NCI-H187 (cell line): ENCODE measurements at places on chromosomes 11 and 22.

- DNase-seq: no peak
Measured at GRCh38 chr11:112166562-112166961, 610 bp upstream of the TEX12 start.

GRCh38 chr11:33949252-33949913 lies 57.5 kb upstream of the LMO2 start:
- no peak for DNase-seq

- peak; percentile 65 for DNase-seq
Measured at GRCh38 chr11:26331911-26332571, at the start of gene ANO3. TSS of gene ANO3 (plus strand) at chr11:26332130. CDS start at chr11:26332276, 146 bp downstream.

- DNase-seq: no peak
Measured at GRCh38 chr11:86941077-86941870, 13.9 kb downstream of the FZD4 start.

DNA sequence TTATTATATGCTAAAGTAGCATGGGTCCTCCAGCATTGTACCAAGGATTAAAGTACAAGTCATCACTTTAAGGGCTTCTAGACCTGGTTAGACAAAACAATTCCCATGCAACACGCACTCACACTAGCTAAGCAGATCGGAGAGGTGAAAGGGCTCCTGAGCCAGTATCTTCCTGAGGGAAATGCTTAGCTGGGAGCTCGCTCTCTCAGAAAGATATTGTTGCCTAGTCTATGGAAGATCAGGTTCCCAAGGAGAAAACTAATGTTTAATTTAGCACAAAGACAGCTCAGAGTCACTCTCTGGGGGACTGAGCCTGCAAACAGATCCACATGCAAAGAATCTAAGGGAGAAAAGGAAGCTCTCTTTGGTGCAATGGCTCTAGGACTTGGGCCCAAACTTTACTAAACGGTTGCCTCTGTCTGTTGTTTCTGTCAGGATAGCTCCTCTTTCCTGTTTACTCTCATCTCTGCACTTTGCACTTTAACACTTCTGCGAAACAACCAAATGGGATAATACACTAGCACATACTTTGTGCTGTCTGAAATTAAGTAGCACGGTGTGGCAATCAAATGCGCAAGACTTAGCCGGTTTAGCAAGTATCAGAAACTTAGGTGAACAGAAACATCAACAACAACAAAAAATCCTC lies 10.7 kb downstream of the MAML2 start:
- no peak for DNase-seq

DNA sequence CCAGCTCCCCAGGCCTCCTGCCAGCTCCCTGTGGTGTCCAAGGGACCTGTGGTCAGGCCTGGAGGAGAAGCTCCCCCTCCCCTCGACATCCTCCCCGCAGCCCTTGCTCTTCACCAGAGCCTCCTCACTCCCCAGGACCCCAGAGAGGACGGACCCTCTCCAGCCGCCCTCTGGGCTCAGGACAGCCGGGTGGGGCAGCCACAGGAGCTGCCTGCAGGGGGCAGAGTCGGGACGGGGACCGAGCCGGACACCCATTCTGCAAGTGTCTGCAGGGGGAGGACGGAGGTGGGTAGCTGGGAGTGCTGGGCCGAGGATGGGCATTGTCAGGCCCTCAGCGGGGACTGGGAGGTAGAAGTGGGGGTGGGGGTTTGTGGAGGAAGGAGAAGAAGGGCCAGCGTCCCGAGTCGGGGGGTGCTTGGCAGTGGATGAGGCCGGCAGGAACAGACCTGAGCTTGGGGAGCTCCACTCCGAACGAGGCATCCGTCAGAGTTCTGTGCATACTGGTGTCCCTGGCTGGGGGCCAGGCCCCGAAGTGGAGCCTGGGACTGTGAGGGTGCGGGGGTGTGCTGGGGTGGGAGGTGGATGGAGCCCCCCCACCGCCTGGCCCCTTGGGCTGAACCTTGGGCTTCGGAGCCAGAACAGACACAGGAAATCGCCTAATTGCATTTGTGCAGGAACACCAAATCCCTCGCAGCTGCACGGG lies 15.2 kb downstream of the PRR33 start:
- no peak for DNase-seq

GRCh38 chr22:44546686-44547310 lies 48.8 kb upstream of the RTL6 start:
- DNase-seq: no peak

DNA sequence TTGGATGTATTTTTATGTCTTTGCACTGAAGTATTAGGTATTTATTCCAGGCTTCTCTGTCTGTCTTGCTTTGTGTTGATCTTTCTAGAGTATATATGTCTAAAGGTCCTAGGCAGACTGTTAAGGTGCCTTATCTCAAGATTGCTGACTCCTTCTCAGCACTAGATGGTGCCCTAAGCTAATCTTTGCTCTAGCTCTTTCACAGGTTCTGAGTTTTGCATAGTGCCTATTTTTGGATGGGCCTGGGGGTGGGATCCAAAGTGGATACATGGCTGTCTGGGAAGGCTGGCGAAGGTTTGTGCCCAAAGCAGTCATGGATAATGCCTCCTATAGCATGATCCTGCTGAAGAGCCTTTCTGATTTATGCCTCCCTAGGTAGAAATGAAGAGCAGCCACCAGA lies 154.9 kb downstream of the TRPC6 start:
- no peak for DNase-seq

DNA sequence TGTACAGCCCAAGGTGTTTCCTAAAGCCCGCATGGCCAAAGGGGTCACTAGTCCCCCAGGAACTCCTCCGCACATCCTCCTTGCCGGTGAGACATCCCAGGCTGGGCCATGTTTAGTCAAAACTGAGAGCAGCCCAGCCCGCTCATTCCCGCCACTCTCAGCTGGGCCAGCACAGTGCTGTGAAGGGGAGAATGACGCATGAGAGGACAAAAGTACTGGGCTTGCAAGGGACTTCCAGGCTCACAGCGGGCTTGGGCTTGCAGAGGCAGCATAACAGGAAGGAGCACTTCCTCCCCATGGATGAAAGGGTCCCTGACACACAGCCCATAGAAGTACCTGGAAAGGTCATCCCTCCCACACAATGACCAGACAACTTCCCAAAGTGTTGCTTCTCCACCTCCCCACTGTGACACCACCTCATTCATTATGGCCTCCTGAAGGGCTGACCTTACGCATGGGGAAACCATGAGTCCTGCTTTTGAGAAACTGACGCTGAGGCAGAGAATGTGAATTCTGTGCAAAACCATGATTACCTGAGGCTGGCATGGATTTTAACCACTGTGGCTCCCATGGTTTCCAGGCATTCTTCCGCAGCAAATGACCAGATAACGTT lies 19.1 kb downstream of the ETS1 start:
- no peak for DNase-seq

- no peak for DNase-seq
Measured at GRCh38 chr11:26162291-26162690, 169.6 kb upstream of the ANO3 start.

GRCh38 chr11:66543263-66544107 lies 2.4 kb downstream of the ZDHHC24 start:
- DNase-seq: no peak

DNA sequence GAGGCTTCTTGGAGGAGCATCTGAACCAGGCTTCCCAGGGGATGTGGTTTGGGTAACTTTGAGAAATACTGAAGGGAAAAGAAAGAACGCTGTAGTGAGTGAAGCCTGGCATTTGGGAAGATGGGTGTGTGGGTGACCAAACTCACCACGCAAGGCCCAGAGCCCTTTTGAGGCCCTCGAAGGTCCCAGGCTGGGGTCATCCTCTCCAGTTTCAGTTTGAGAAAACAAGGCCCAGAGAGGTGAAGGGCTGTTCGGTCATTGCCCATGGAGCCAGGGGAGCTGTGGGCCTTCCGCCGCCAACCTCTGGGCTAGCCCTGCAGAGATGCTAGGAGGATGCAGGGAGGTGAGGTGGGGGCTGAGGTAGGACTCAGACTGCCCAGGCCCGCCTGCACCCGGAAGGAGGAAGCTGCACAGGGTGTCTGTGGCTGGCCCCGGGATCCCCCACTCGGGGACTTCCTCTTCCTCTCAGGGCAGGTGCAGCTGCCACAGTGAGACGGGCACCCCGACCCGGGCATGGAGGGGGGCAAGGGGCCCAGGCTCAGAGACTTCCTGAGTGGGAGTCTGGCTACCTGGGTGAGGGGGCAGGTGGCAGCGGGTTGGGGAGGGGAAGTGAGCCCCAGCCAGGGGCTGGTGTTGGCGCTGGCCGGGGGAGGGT lies at the start of gene CCDC88B:
TSS of gene CCDC88B (plus strand) at position 451 of the 655 bp plus-strand sequence. CDS start at position 514, 63 bp downstream.
- DNase-seq: no peak

- no peak for DNase-seq
Measured at GRCh38 chr11:638631-639331, 1.7 kb downstream of the DRD4 start.

GRCh38 chr11:3049430-3050243 lies 7.6 kb downstream of the CARS1 start:
- DNase-seq: peak; percentile 64

- no peak for DNase-seq
Measured at GRCh38 chr11:133064152-133064877, 468.0 kb downstream of the OPCML start.

GRCh38 chr11:79419120-79419519 lies 21.7 kb downstream of the TENM4 start:
- no peak for DNase-seq

DNA sequence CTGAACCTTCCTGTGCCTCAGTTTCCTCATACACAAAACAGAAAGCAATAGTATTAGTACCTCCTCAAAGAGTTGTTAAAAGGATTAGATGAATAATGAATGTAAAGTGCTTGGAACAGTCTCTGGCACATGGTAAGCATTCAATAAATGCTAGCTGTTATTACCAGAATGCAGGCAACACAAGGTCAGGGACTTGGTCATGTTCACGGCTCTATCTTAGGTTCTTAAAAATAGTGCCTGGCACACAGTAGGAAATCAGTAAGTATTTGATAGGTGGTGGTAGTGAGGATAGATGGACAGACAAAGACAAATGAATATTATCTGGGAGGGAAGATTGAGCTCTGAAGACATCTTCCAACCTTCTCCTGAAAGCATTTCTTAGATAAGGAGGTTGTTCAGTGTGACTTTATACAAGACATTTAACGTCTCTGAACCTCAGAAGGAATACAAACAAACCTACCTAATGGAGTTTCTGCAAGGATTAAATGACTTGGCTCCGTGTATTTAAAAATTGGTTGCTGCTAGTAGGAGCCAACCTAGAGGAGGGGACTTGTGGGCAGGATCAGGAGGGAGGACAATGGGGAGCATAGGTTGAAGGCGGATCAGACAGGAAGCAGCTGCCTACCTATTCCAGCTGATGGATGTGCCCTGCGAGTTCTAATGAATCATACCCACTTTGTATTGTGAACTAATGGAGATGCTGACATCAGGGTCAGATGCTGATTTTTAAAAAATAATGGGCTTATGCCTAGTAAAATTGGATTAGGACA lies 94.1 kb downstream of the DBX1 start:
- no peak for DNase-seq

DNA sequence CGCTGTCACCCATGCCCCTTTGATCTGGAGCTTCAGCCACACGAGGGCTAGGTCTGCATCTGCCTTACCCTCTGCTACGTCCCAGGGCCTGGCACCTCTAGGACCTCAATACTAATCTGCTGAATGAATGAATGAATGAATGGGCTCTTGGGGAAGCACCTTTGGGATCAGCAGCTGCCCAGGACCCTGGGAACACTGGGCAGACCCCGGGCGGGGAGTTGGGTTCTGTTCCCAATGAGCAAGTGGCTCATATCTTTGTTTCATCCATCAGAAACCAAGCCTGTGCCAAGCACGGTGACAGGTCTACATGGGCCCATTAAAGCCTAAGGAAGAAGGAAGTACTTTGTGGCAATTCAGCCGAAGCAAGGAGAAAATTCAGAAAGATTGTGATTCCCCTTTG lies 41.5 kb upstream of the SHISAL1 start:
- no peak for DNase-seq

- no peak for DNase-seq
Measured at GRCh38 chr11:61639816-61640443, 40.3 kb upstream of the DAGLA start.

- DNase-seq: no peak
Measured at GRCh38 chr22:35887296-35887875, 141.2 kb downstream of the RBFOX2 start.

- DNase-seq: no peak
Measured at GRCh38 chr22:36291831-36292740, 39.2 kb downstream of the APOL1 start.

- DNase-seq: no peak
Measured at GRCh38 chr11:66495401-66495854, 15.0 kb upstream of the BBS1 start.

DNA sequence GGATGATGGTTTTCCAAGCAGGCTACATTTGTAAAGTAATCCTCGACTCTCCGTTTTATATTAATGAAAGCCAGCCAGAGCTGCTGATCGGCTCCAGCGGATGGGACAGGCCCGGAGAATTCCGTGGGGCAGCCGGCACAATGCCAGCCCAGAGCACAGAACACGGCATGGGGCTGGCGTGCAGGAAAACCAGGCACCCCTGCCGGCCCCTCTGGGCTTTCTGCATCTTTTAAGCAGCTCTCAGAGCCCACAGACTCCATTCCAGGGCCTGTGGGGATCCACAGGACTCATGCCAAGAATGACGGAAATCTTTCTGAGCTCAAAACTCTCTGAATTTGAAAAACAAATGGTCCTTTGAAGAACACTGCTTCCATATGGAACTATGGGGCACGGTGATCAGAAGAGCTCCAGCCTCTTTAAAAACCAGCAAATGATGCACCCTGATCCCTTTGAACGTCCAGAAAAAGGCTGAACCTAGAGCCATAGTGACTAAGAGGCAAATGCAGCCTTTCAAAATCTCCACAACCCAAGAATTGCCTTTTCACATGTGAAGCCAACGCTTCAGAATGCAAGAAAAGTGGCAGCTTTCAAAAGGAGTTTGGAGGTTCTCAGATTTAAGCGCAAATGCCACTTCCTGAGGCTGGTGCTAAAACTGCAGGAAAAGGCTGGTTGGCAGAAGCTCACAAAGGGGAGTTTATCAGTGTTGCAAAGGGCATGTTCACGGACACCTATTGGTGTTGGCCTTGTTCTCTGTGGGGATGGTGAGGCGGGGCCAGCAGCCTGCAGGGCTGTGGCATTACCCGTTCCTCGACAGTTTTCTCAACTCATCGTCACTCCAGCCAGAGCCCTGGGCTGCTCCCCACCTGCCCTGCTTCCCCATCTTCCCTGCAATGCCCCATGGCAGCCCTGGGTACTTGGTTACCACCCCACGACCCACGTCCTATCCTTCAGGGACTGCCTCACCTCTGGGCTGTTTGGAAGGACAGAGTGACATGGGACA lies 212.5 kb downstream of the CTTN start:
- no peak for DNase-seq

GRCh38 chr11:63920126-63920938 lies 3.4 kb upstream of the RCOR2 start:
- DNase-seq: no peak

GRCh38 chr22:23212061-23213021 lies 32.0 kb downstream of the BCR start:
- DNase-seq: peak; percentile 42

GRCh38 chr11:19697721-19698121 lies 14.9 kb upstream of the NAV2 start:
- no peak for DNase-seq
